ENCODE measurements at places on chromosomes 16 and 17.

DNA sequence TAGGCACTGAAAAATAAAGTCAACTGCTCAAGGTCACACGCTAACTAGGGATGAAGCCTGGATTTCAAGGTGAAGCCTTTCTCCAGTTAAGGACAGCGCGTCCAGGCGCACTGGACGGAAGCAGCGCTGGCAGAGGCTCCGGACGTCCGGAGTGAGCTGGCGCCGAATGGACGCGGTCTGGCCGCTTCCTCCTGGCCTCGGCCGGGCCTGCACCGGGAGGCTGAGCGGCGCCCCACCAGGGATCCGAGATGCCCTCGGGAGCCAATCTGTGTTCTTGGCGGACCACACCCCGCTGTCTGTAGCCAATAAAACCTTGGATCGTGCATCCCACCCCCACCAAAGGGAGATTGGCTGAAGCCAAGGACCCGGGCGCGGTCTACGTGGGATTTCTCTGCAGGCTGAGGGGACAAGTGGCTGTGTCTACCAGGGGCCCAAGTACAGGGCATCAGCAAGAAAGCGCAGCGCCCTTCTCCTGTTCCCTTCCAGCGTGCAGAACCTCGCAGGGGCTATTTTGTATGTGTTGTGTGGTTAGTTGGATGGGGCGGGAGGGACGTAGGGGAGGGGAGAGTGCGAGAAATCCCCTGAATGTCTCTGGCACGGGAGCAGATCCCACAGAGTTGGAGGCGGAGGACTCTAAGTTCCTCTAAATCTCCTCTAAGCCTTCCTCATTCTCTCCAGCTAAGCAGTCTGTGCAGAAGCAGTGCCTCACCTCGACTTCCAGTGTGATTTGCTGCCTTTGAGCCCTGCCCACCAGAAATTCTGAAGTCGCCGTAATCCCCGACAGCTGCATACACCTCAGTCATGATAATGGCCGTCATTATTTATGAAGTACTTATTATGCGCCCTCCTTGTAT is 2.5 kb upstream of the AKAP10 start:
- no peak for DNase-seq

- DNase-seq: no peak
Measured at GRCh38 chr17:13410874-13411273, 190.9 kb downstream of the HS3ST3A1 start.

- no peak for DNase-seq
Measured at GRCh38 chr16:46768809-46769208, 20.7 kb upstream of the MYLK3 start.

GRCh38 chr16:12120217-12120981 is 143.9 kb downstream of the SNX29 start:
- no peak for DNase-seq

DNA sequence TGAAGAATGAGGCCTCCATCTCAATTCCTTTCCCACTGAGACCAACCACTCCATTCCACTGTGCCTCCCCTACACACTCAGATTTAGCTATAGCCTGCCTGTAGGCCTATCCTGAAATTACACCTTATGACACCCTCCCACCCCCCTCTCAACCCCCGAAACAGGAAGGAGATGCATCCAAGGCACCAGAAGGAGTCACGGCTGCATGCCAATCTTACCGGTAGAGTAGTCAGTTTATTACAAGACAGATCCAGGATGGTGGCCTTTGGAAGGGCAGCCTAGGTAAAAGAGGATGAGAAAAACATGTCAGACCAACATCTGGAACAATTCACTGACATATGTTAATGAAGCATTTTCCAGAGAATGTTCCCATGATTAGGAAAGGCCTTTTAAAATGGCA is 2.6 kb downstream of the LRRC59 start:
- DNase-seq: no peak

- peak; percentile 57 for DNase-seq
Measured at GRCh38 chr17:5097101-5097834, 14.4 kb downstream of the ZNF232 start.

Measured in activated gamma-delta T cell treated with Interleukin-2 at 50 U/mL for 16 hours (primary cell).